Metanephros (tissue), 2 donors: ENCODE measurements at places on chromosomes 4 and X. TPM values are rescaled to one million over a fixed set of nuclear protein-coding genes. Genes with fewer than 3 reads are reported as not detected.

Gene CT45A3
- 0.18 TPM for total RNA-seq

Gene FMR1NB
- total RNA-seq = not detected

Gene LRIT3
- 0.47 TPM for total RNA-seq

Gene SSX4B
- total RNA-seq = not detected

Gene POLA1
- 19.5 TPM for total RNA-seq
